ENCODE measurements at places on chromosomes 2 and 18.

DNA sequence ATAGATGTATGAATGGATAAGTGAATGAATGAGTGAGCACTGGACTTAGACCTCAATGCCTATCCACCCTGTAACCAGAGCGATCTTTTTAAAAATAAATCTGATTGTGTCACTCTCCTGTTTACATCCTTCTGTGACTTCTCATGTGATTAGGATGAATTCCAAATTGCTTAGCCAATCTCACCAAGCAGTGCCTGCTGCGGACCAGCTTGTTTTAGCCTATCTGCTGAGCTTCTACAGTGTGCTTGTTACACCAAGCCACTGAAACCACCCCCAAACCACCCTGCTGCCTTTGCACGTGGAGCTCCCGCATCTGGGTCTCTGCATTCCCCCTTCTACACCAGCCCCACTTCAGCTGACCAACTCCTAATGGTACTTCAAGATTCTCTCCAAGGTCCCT lies 265.4 kb downstream of the EN1 start:
- DNase-seq = no peak

- no peak for DNase-seq
Measured at GRCh38 chr2:168156661-168157060, 90.7 kb downstream of the STK39 start.

DNA sequence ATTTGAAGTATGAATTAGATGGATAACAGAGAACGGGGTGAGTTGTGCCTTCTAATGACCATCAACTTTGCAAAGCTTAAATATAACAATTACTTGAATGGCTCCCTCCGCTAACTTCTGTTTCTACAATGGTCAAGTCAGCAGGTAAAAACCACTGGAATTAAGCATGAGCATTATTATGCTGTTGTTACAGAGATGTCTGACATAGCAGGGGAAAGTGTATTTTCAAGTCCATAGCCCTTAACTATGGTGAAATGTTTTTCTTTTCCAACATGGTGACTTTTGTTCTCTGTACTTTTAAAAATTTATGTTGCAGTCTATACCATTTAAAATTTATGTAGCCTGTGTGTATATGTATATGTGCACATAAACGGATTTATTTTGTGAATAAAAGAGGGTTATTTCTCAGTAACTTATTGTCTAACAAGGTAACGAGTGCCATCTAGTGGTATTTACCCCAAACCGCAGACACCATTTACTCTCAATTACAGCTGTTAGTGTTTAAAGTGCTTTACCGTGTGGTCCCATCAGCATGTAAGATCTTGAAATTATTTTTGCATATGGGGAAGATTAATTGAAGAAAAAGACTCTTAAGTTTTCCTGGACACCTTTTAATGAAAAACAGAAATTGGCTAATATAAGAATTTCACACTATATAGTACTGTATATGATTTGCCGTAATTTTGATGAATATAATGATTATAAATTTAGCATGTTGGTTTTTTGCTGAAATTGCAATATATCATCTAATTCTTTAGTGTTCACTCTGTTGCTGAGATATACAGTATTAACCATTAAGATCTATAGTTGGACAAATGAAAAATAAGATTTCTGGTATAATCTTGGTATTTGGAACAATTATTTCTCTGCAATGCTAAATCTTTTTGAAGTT lies 78.2 kb downstream of the UBE2E3 start:
- peak; percentile 11 for DNase-seq

GRCh38 chr2:86072271-86072858 lies 33.3 kb downstream of the POLR1A start:
- DNase-seq = peak; percentile 74

DNA sequence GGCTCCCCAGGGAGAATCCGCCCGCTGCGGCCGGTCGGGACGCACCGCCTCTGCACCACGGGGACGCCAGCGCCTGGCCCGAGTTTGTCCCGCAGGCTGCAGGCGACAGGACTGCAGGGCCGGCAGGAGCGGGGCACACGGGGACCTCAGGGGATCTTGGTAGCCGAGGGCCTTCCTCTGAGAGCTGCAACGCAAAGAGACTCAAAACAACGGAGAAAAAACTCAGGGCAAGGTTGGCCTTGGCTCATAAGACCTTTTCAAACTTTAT lies 79.7 kb downstream of the ARHGEF4 start:
- DNase-seq = no peak

DNA sequence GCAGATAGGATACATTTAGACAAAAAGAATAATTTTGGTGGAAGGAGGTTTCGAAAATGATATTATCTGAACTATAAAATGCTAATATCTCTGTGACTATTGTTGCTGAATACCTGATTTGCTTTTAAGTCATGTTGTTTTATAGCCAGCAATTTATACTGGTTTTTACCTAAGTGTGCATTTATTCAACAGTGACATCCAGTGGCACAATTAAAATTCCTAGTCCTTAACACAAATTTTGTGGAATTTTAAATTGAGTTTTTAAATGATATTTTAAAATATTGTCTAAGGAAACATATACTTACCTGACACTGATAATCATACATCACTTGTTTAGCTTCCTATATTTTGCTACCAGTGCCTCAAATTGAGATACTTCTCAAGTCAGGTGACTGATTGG lies 144.8 kb downstream of the ARHGAP28 start:
- no peak for DNase-seq

- DNase-seq = no peak
Measured at GRCh38 chr2:231057590-231057989, 923 bp downstream of the PSMD1 start.

- DNase-seq = no peak
Measured at GRCh38 chr2:232607011-232607410, 26.4 kb upstream of the EFHD1 start.

GRCh38 chr2:232486558-232487384 lies 863 bp downstream of the ECEL1 start:
- DNase-seq = no peak

- no peak for DNase-seq
Measured at GRCh38 chr2:61439241-61440002, 31.5 kb downstream of the USP34 start.

GRCh38 chr2:191626497-191627151 lies 51.3 kb upstream of the NABP1 start:
- DNase-seq = no peak

DNA sequence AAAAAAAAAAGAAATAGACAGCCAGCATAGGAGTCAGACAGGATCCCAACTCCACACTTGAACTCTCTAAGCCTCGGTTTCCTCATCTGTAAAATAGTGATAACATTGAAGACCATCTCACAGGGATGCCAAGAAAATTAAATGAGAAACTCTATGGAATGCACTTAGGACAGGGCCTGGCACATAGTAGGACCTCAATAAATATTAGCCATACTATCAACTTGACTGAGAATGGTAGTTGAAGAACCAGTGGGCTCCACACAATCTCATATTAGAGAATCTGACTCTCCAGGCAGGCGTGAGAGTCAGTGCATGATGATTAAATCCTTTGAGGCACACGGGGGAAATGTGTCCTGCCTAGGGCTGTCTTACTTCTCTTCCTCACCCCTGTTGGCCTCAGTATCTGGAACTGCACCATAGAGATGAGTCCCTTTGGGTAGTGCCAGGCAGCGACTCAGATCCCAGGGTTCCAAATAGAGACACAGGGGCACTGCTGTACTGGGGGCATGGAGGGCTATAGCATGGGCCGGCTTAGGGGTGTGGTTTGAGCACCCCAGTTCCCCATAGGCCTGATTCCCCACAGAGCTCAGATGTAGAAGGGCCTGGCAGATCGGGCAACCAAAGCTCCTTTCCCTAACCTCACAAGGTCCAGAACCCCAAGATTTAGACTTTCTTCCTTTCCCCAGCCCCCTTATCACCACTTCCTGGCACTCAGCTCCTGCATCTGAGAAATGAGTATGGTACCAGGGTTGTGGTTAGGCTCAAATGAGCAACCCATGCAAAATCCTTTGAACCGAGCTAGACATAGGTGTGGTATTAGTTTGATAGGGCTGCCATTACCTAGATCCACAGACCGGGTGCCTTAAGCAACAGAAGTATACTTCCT lies 51.3 kb upstream of the CAB39 start:
- DNase-seq = no peak

DNA sequence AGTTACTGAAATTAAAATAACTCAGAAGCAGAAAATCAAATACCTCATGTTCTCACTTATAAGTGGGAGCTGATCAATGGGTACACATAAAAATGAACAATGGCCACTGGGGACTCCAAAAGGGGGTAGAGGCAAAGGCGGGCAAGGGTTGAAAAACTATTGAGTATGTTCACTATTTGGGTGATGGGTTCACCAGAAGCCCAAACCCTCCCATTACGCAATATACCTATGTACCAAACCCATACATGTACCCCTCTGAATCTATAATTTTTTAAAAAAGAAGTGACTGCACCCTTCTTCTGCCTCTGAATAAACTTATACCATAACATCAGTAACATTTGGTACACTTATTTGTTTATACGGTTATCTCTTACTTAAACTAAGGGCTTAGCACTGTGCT lies 119.4 kb downstream of the ZRANB3 start:
- DNase-seq = no peak

DNA sequence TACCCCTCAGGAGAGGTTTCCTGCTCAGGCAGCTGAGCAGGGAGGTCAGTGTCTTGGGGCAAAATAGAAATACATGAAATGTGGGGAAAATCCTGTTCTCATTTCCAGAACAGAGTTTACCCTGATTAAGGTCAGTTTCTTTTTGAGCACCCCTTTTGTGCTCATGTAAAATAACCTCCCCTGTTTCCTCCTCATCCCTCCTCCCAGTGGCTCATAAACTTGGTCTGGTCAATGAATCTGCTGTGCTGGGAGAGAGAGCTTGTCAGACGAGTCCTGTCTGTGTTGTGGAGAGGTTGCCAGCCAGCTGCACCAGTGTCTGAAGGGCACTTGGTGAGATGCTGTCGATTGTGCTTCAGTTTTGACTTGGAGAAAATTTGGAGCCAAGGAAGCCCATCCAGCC lies 48.6 kb downstream of the NTSR2 start:
- no peak for DNase-seq

- DNase-seq = no peak
Measured at GRCh38 chr2:1736045-1736444, 8.3 kb downstream of the PXDN start.

DNA sequence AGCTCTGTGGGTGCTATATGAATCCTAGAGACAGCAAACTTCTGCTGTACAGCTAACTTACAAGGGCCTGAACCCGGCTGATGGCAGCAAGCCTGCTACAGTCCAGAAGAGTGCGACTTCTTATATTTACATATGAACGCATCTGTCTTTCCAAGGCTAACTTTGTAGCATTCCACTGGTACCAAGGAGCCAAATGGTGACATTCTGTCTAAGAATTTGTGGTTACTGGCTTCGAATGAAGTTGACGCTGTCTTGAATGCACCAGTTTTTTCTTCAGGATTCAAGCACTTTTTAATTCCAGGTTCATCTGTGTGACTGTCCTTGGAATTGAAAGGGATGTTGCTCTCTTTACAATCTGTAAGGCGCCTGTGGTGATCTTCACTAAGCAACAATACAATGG lies 42.4 kb downstream of the THUMPD2 start:
- no peak for DNase-seq

DNA sequence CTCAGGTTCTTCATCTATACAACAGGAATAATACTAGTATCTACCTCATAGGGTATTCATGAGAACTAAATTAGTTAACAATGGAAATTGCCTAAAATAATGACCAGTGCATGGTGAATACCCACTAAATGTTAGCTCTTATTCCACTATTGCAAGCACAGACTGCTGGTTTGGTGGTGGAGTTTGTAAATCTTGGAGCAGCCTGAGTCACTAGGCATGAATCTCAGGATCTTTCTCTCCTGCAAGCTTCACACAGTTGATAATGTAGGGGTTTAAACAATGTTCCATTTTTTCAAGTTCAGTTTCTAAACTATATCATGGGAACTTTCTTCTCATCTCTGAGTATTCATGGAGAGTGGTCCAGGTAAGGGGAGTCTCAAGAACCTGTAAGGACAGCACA lies 84.0 kb downstream of the OSR1 start:
- DNase-seq = no peak

DNA sequence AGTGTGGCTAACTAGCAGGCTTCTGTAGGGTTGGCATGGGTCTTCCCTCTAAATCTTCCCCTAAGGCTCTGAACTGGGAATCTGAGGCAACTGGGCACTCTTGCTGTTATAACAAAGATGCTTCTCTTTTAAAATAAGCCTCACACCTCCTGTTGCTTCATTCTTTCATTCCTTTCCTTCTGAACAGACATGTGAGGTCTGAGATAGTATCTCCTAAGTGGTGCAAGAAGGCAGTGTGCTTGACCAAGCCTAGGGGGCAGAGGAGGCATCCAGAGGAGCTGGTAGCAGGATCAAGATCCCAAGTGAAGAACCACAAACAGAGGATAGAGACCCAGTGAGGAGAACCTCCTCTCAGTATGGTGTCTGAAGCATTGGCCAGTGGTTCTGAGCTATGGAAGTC lies 90.9 kb downstream of the TTC27 start:
- DNase-seq = no peak

DNA sequence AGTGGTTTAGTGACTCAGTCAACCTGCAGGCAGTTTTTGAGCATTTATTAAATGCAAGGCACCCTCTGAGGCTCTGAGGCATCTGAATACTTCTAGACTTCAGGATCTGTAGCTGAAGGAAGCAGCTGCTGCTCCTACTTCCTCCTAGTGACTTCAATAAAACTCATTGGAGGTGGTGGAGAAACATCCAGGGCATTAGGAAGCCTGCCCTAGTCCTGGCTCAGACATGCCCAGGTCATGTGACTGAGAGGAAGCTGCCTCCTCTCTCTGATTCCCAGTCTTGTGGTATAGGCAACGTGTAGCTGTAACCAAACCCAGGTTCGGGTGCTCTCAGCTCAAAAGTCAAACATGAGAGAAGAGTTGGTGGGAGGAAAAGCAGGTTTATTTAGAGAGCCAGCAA lies 287.2 kb upstream of the GYPC start:
- DNase-seq = no peak

GRCh38 chr2:28311660-28312249 lies 80.9 kb upstream of the FOSL2 start:
- DNase-seq = no peak

GRCh38 chr2:43941359-43941758 lies 54.4 kb downstream of the LRPPRC start:
- DNase-seq = peak; percentile 9

DNA sequence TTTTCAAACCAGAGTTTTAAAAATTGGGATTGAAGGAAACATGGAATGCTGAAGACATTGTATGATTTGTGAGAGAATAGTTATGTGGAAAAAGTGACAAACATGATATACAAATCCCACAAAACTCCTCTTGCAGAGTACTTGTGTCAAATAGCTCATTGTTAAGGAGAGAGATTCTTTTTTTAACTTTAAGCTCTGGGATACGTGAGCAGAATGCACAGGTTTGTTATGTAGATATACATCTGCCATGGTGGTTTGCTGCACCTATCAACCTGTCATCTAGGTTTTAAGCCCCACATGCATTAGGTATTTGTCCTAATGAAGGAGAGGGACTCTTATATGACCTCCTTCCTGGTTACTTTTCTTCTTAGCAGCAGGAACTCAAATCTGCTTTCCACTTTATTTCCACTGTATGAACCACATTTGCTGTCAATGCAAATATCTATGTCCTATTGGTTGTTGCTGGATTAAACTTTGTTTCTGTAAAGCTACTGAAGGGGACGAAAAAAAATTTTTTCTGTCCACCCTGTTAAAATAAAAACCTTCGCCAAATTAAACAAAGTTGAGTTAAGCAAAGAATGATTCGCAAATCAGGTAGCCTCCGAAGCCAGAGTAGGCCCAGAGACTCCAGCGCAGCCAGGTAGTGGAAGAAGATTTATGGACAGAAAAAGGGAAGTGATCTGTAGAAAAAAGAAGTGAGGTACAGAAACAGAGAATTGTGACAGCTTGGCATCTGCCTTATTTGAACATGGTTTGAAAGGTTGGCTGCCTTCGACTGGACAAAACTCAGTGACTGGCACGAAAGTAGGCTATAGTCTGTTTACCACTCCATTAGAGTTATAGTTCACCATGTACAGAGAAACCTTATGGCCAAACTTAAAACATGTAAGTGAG lies 430.1 kb upstream of the CHST9 start:
- DNase-seq = no peak
